Left ventricle myocardium inferior (tissue), 1 donor: ENCODE measurements at places on chromosomes 5 and 9.

- peaks cover 4% of the 10 kb centered on the region for H3K36me3 ChIP-seq
- no peaks in the 10 kb centered on the region for H3K4me1 ChIP-seq
- DNase-seq = no peak
- H3K27me3 ChIP-seq = no peaks in the 10 kb centered on the region
- no peak overlapping the region for H3K4me3 ChIP-seq
Observed at GRCh38 chr5:81070571-81071255, 110.5 kb downstream of the RASGRF2 start.

DNA sequence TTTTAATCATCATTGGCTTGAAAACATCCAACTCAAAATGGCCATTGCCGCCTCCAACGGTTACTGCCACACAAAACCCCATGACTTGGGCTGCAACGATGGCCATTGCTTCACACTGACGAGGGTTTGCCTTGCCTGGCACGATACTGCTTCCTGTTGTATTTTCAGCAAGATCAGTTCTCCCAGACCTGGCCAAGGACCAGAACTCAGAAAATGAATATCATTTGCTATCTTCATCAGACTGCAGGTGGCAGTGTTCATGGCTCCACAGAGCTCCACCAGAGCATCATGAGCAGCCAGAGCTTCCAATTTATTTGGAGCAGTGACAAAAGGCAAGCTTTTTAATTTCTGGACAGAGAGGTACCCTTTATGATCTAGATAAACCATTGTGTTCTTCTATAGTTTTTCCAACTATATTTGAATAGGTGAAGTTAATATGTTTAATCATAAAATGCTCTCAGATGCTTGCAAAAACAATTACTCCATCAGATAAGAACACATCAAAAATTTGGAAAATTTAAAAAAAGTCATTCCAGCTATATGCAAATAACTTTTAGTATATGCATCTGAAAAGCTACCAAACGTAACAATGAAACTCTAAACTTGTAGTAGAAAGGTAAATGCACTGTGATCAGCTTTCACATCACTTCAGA lies 10.4 kb downstream of the AMACR start:
- no peak overlapping the region for H3K27ac ChIP-seq
- no peaks in the 10 kb centered on the region for H3K27me3 ChIP-seq
- H3K4me1 ChIP-seq = peaks cover 8% of the 10 kb centered on the region
- DNase-seq = no peak
- H3K36me3 ChIP-seq = peaks cover 3% of the 10 kb centered on the region

DNA sequence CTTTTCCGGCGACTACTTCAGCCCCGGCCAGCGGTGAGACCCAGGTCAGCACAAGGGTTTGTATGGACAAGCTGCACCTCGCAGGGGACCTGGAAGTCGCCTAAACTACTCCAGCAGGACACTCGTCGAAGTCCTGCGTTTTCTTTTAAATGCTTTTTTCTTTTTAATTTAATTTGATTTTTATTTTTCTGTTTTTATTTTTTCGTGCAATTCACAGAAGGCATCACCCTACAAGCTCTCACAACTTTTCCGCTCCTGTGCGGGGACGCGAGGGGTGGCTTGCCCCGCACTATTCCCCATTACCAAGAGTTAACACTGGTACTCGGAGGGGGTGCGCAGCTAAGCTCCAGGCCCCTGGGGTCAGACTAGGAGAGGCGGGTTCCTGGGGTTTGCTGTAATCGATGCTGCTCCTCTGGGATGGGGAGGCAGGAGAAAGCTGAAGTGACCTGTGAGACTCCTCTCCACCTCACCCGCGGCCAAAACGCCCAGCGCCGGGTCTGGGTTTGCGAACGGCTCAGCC lies 1.3 kb downstream of the EDIL3 start:
- H3K27me3 ChIP-seq = peaks cover 68% of the 10 kb centered on the region
- H3K4me3 ChIP-seq = peak overlapping the region; percentile 67
- H3K36me3 ChIP-seq = no peaks in the 10 kb centered on the region
- DNase-seq = no peak
- H3K27ac ChIP-seq = peak overlapping the region; percentile 63
- peaks cover 34% of the 10 kb centered on the region for H3K4me1 ChIP-seq

DNA sequence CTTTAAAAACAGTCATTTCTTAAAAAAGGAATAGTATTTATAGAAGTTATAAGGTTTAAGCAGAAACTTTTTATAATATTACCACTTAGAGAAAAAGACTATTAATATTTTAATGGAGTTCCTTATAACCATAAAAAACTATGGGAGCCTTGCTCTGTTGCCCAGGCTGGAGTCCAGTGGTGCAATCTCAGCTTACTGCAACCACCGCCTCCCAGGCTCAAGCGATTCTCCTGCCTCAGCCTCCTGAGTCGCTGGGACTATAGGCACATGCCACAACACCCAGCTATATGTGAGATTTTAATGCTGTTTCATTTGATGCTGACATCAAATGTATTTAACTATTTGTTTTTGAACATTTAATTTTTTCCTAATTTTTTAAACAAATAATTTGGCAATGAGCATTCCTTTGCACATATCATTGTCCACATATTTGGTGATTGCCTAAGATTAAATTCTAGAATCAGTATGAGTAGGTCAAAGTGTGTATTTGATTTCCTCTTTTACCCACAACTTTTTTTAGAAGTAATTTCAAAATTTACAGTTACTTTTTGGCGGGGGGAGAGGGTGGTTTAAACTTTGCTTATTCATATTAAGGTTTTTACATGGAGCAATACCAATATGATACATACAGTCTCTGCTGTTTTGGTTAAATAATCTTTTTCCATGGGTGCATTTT lies 235.5 kb downstream of the ARHGEF28 start:
- H3K4me1 ChIP-seq = peaks cover 41% of the 10 kb centered on the region
- H3K36me3 ChIP-seq = no peaks in the 10 kb centered on the region
- peak overlapping the region; percentile 57 for H3K27ac ChIP-seq
- H3K27me3 ChIP-seq = no peaks in the 10 kb centered on the region

- H3K36me3 ChIP-seq = no peaks in the 10 kb centered on the region
- H3K27me3 ChIP-seq = no peaks in the 10 kb centered on the region
- H3K4me3 ChIP-seq = no peak overlapping the region
- H3K27ac ChIP-seq = no peak overlapping the region
- DNase-seq = no peak
- H3K4me1 ChIP-seq = no peaks in the 10 kb centered on the region
Observed at GRCh38 chr5:160697281-160697680, 154.7 kb downstream of the ATP10B start.

DNA sequence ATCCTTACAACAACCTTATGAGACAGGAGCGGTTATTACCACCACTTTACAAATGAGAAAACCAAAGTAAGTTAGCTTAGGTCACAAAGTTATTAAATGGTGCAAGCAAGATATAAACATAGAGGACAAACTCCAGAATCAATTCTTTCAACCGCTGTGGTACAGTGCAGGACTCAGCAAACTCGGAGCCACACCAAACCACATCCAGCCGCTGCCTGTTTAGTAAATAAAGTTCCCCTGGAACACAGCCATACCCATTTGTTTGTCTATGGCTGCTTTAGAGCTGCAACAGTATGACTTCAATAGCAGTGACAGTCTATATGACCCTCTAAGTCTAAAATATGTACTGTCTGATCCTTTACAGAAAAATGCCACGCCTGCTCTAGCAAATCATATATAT lies 1567.2 kb upstream of the WWC1 start:
- DNase-seq = no peak
- no peak overlapping the region for H3K4me3 ChIP-seq
- no peaks in the 10 kb centered on the region for H3K4me1 ChIP-seq
- no peak overlapping the region for H3K27ac ChIP-seq
- H3K27me3 ChIP-seq = no peaks in the 10 kb centered on the region

DNA sequence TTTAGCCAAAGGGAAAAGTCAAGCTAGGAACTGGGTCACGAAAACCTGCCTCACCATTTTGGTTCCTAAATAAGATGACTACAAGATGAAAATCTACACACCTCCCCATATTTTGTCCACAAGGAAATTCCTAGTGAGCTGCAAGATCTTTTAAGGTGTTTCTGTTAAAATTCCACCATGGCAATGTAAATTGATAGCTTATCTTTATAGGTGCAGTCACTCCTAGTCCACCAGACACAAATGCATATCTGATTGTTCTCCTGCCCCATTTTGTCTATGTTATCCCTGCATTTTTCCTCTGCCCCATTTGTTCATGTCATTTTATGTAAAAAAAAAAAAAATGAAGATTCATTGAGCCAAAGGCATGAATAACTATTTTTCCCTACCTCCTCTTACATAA lies 41.1 kb upstream of the SELENOP start:
- H3K27ac ChIP-seq = no peak overlapping the region
- H3K4me3 ChIP-seq = no peak overlapping the region
- peaks cover 9% of the 10 kb centered on the region for H3K4me1 ChIP-seq
- DNase-seq = no peak
- H3K36me3 ChIP-seq = no peaks in the 10 kb centered on the region

DNA sequence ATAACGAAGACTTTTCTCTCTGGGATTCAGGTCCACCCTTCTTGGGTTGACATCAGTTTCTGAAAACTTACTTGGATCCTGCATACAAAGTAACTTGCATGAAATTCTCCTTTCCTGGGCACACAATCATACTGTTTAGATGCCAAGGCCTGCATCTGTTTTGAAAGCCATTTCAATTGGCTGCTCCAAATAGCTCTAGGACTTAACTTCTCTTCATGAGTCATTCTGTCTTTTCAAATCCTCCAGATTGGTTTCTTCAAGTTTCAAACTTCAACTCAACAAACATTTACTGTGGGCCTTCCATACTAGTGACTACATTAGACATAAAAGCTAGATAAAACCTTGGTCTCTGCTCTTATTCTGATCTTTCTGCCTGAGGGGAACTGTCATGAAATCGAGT lies 54.8 kb upstream of the HMHB1 start:
- no peak for DNase-seq
- no peaks in the 10 kb centered on the region for H3K27me3 ChIP-seq
- H3K4me1 ChIP-seq = peaks cover 27% of the 10 kb centered on the region
- H3K27ac ChIP-seq = no peak overlapping the region

DNA sequence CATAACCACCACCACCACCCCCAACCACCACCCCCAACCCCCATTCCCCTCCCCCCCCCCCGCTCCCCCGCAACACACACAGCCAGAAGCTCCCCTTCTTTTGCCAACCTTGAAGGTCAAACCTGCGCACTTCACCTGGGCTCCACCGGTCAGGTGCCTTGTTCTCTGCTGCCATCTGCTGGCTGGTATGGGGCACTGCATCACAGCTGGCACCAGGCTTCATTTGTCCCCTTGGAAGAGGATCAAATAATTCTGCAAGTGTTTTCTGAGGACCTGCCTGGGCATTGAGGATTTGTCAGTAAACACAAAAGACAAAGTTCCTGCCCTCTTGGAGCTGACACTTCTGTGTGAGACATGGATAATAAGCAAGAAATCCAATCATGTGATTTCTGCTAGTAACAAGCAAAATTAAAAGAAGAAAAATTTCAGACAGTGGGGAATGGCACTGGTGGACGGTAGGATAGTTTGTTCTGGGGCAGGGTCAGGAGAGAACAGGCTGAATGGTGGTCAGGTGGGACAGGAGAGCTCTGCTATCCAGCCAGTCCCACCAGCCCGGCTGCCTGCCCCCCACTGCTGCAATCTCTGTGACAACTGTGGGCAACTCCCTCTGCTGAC lies 55.6 kb upstream of the LMX1B start:
- H3K36me3 ChIP-seq = no peaks in the 10 kb centered on the region
- H3K27ac ChIP-seq = no peak overlapping the region
- no peak overlapping the region for H3K4me3 ChIP-seq
- no peaks in the 10 kb centered on the region for H3K4me1 ChIP-seq
- peaks cover 35% of the 10 kb centered on the region for H3K27me3 ChIP-seq

DNA sequence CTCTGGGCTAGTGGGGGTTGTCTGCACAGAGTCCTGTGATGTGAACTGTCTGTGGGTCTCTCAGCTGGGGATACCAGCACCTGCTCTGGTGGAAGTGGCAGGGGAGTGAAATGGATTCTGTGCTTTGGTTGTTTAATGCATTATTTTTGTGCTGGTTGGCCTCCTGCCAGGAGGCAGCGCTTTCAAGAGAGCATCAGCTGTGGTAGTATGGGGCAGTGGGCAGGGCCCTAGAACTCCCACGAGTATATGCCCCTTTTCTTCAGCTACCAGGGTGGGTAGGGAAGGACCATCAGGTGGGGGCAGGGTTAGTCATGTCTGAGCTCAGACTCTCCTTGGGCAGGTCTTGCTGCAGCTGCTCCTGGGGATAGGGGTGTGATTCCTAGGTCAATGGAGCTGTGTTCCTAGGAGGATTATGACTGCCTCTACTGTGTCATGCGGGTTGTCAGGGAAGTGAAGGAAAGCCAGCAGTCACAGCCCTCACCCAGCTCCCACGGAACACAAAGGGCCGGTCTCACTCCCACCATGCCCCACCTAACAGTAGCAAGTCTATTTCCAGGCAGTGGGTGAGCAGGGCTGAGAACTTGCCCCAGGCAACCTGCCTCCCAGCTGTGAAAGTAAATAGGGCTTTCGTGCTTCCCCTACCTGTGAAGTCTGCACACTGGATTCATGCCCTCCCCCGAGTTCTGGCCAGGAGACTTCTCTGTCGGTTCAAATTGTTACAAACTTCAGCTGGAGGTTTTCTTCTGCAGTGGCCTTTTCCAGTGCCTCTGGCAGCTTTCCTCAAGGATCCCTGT lies 25.7 kb upstream of the FAM81B start:
- H3K27me3 ChIP-seq = no peaks in the 10 kb centered on the region
- no peaks in the 10 kb centered on the region for H3K36me3 ChIP-seq
- no peak overlapping the region for H3K4me3 ChIP-seq

GRCh38 chr9:6884101-6884500 lies 126.3 kb downstream of the KDM4C start:
- H3K27me3 ChIP-seq = no peaks in the 10 kb centered on the region
- no peak overlapping the region for H3K4me3 ChIP-seq
- H3K4me1 ChIP-seq = no peaks in the 10 kb centered on the region
- peaks cover 6% of the 10 kb centered on the region for H3K36me3 ChIP-seq

DNA sequence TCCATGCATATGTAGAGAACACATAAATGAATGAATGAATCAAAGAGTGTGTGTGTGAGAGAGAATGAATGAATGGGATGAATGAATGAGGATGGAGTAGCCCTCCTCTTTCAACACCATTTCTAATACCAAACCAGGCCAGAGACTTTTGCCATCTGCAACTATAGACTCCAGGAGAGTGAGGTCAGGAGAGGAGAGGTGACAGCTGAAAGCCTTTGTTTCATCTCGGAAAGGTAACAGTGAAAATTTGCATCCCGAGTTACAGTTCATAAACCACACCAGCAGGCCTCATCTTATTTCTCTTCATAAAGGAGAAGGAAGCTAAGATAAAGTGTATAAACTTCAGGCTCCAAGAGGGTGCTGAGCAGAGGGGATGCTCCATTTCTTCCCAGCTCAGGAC lies 255.3 kb upstream of the KLF4 start:
- H3K27ac ChIP-seq = no peak overlapping the region
- no peak for DNase-seq
- H3K4me3 ChIP-seq = no peak overlapping the region
- no peaks in the 10 kb centered on the region for H3K36me3 ChIP-seq
- H3K27me3 ChIP-seq = no peaks in the 10 kb centered on the region
